Fibroblast of mammary gland (primary cell): ENCODE measurements at places on chromosomes 3 and 15.

DNA sequence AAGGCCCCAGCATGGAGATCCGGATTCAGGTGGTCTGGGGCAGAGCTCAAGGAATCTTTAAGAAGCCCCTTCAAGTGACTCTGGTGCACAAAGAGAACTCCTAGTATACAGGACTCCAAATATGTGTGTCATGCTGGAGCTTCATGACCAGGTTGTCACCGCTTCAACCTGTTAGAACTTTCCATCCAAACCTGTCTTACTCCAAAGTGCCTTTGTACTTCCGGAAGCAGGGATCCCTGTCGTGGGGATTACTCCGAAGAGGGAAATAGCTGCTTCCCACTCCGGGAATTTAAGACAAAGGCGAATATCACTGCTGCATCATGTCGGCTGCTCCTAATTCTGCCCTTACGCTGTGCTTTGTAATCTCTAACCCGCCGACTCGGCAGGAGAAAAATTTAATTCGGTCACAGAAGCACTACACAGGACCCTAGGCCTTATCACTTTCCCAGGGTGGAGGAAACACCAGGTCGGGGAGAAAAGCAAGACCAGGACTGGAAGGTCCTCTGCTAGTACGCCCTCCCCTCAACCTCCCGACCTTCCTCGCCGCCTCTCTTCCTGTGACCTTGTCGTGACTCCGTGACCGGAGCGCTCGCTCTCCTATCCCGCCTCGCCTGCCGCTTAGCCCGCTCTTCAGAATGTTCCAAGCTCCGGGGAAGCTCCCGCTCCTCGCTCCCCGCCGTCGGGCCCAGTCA, 730 bp downstream of the HIGD1A start:
- DNase-seq = no peak

DNA sequence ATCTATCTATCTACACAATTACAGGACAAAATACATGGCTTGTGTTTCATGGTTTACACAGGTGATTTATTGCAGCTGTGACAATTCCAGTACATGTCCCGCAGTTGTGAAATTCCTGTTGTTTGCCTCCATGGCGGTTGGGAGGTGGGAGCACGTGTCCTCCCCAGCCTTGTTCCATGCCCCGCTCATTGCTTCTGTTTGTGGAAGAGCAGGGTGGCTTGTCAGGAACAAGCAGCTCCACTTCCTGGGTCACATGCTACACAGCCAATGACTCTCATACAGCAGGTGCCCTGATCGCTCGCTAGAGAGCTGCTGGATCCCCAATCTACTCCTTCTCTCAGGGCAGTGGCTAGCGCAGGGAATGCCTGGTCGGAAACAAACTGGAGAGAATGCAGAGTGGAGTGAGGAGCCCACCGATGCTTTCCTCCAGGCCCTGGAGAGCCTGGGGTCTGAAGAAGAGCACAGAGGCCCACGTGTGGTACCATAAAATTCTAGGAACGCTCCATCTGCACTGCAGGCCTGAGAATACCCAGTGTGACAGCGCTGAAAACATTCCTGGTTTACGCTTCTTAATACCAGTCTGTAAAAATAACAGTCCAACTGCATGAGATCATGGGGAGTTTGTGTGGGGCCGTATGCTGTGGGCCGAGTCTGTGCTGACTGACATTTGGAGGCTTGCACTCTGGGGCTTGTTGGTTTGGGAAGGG, 270.6 kb upstream of the RGMA start:
- no peak for DNase-seq

DNA sequence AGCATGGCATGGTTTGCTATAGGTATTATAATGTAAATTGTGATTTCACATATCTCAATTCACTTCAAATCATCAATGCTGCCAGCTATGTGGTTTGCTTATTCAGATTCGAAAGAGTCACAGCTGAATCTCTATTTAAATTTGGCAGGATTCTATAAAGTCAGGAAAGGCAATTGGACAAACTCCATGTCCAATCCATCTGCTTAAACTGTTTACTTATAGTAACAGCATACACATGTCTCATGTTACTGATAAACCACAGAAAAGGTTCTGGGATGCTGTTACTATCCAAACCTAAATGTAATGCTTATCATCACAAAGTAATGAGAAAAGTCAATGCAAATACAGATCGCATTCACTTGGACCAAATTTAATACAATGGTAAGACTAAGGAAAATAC, 229.7 kb downstream of the ISL2 start:
- DNase-seq = peak; percentile 57

GRCh38 chr3:73729969-73730440, 105.3 kb upstream of the PDZRN3 start:
- peak; percentile 20 for DNase-seq

DNA sequence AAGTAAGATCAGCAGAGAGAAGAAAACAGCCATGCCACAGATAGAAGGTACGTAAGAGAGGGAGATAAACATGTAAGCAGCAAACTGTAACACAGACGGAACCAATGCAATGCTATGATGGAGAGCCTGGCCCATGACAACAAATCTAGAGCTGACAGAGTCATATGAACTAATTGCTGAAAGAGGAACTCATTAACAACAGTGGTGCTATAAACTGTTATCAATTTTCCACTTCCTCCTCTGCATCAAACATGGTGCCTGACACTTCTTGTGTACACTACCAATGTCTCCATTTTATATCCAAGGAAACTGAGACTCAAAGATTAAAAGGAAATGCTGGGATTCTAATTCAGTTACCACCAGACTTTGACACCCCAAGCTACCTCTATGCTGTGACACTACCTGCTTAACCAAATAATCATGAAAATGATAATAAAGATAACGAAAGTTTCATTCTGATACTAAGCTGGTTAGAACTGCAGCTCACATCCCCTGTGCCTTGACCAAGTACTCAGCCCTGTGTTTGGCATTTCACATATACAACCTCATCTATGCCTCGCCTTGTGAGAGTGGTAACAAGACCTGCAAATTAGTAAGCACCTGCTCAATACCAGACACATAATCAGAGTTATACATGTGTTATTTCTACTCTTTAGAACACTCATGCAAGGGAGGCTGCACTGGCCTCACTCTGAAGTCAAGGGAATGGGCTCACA, 79.3 kb downstream of the ANO10 start:
- DNase-seq = no peak

DNA sequence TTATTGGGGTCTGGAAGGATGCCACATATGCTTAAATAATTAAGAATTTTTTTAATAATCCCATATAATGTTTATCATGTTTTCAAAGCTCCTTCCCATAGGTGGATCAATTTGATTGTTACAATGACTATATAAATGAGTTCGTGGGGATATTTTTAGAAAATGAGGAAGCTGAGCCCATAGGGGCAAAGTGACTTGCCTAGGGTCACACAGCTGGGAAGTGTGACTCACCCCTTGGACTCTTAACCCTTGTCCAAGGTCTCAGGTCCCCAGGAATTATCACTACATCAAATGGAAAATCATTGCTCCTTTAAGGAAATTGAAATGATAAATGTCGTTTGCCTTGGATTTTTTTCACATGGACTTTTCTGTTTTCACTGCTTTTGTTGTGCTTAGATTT, 161.2 kb upstream of the RGMA start:
- DNase-seq = no peak

- peak; percentile 98 for DNase-seq
Observed at GRCh38 chr15:58551764-58552504, 120.1 kb downstream of the LIPC start.

DNA sequence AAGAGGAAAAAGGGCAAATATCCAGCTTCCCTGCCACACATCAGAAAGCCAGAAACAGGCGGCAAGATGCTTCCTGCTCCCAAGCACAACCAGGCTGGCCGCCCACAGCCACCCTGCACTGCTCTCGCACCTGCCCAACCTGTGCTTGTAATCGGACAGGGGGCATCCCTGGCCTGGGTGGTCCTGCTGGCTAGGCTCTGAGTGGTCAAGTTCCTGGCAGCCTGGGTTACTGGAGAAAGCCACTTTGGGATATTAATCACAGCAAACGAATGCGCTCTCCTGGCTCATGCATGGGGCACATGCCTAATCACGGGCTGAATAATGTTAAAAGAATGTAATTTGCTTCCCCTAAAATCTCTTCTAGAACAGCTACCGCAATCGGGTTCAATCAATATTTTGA, 442.4 kb downstream of the MCTP2 start:
- DNase-seq = no peak

DNA sequence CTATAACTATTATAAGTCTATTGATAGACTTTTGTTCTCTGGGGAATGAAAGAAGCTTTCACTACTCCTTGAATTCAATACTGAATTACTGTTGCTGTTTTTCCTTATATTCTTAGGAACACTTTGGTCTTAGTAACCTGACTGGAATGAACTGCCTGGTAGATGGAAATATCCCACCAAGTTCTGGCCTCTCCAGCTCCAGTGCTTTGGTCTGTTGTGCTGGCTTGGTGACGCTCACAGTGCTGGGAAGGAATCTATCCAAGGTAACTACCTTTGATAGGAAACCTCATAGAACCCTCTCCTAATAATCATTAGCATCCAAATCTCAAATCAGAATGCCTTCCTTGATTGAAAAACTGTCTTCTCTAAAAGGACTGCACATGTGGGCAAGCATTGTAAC, 69.1 kb downstream of the GALK2 start:
- DNase-seq = no peak

GRCh38 chr15:90232196-90232595, 1.5 kb downstream of the CIB1 start:
- DNase-seq = peak; percentile 15

DNA sequence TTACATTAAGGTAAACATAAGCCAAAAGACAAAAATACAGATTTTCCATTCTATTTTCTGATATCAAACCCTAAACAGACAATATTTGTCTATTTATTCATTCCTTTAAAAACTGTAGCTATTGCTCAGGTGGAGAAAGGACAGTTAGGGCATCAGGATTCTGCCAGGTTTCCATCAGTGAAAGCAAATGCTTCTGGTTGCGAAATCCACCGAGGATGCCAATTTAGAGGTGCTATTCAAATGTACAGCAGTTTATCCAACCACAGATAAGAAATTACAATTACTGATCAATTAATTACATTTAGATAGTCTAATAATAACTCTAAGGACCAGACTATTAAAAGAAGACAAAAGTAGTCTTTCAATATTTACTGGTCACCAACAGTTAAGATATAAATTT, 3.9 kb downstream of the TOMM70 start:
- DNase-seq = no peak

DNA sequence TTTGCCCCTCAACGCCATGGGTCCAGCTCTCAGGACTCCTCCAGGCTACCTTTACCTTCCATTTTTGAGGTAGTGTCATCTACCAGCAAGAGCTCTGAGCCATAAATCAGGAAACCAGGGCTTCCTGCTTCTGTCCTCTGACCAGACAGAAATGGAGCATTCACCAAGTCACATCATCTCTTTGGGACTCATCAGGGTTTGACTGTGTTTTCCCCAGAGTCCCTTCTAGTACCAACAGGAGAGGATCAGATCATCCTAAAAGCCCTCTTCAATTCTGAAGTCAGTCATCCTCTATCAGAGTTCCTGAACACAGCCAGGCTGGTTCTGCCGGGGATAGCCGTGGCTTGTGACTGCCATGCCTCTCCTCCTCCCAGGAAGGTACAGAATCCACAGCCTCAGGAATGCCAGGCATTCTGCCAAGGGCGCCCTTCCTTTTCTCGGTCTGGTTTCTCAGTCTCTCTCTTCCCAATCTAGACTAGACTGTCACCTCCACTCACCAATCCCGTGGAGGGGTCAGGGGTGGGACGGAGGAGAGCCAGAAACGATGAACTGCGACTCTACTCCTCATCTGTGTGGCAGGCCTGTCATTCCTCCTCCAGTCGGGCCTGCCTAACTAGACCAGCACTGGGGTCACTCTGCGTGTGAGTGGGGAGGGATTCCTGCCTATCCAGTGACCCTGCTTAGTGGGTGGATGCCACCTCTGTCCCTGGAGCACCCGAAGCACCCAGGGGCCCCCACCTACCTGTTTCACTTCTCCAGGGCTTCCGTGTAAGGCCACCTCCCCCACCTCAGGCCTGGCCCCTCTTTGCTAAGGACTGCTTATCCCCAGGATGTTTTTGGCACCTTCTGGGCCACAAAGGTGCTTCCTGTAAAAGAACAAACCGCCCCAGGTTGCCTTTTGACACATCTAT, 30.9 kb downstream of the CCNL1 start:
- DNase-seq = peak; percentile 39

- peak; percentile 33 for DNase-seq
Observed at GRCh38 chr3:100548053-100548452, 55.6 kb downstream of the TMEM45A start.

GRCh38 chr15:78682004-78682651, 41.1 kb upstream of the CHRNB4 start:
- no peak for DNase-seq

DNA sequence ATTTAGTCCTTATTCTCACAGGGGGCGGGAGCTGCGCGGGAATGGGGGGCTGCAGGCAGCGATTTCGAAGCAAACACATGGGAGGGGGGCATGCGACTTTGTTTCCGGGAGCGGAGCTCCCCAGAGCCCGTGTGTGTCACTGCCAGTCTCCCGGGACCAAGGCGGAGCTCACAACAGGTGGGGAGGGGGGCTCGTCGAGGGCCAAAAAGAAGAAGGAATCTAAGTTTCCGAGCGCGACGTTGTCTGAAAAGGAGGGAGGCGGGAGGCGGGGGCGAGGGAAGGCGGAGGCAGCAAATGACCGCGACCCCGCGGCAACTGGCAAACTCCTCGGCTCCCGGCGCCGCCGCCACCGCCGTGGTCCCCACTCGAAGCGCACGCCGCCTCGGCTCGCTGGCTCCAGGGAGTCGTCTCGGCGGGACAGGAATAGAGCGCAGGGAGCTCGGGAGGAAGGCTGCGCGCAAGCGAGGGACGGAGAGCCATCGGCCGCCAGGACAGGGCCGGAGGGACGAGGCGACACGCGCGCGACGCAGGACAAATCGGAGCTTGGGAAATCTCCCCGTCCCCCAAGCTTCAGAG, 1.4 kb downstream of the FOXP1 start:
- no peak for DNase-seq

- no peak for DNase-seq
Observed at GRCh38 chr15:78507831-78508160, 419 bp downstream of the HYKK start.

GRCh38 chr15:97678656-97679055, 281.8 kb upstream of the ARRDC4 start:
- no peak for DNase-seq

- peak; percentile 94 for DNase-seq
Observed at GRCh38 chr3:172221547-172221946, 182.2 kb downstream of the FNDC3B start.
